A549 treated with Mapracorat at 1 μM for 4 hours (cell line): ENCODE measurements at places on chromosomes 7 and 10. TPM values are rescaled to one million over a fixed set of nuclear protein-coding genes. Genes with fewer than 3 reads are reported as not detected.

GCK gene
- total RNA-seq: not detected in 5 replicates

HNRNPF gene
- 296 to 346 TPM (median 337 TPM) in 5 replicates for total RNA-seq

INPP5A gene
- 11.1 to 13.9 TPM (median 13.1 TPM) in 5 replicates for total RNA-seq

EPO gene
- 0.10 to 0.12 TPM in 2 of 5 replicates, not detected in the others for total RNA-seq

PIK3AP1 gene
- 0.56 to 1.5 TPM (median 0.64 TPM) in 5 replicates for total RNA-seq

NAT16 gene
- total RNA-seq: 0.15 to 0.20 TPM (median 0.15 TPM) in 5 replicates
